Smooth muscle cell of the pulmonary artery (primary cell): ENCODE measurements at places on chromosomes 12 and 14. TPM values are rescaled to one million over a fixed set of nuclear protein-coding genes. Genes with fewer than 3 reads are reported as not detected.

Gene SLC24A4
- not detected in 2 replicates for total RNA-seq

Gene CARMIL3
- total RNA-seq = 0.17 TPM in 1 of 2 replicates, not detected in the other

Gene PRB2
- not detected in 2 replicates for total RNA-seq

Gene KLHDC1
- total RNA-seq = 3.4 and 4.0 TPM in 2 replicates

Gene AKAP5
- total RNA-seq = 0.20 and 0.56 TPM in 2 replicates

Gene PRIMA1
- total RNA-seq = not detected in 2 replicates

Gene DENND5B
- 10.9 TPM in 2 replicates for total RNA-seq

Gene NRXN3
- 1.4 and 2.9 TPM in 2 replicates for total RNA-seq

Gene TBX3
- 4.6 and 5.0 TPM in 2 replicates for total RNA-seq

Gene ZC3H10
- 5.3 and 5.5 TPM in 2 replicates for total RNA-seq

Gene NXPH4
- 28.2 and 49.1 TPM in 2 replicates for total RNA-seq

Gene CLEC4E
- total RNA-seq = not detected in 2 replicates

Gene NTF3
- 3.1 and 4.4 TPM in 2 replicates for total RNA-seq

Gene MANSC4
- not detected in 2 replicates for total RNA-seq

Gene C12orf43
- 13.7 and 14.0 TPM in 2 replicates for total RNA-seq

Gene NGB
- total RNA-seq = not detected in 2 replicates

Gene MANSC1
- total RNA-seq = 3.9 and 4.6 TPM in 2 replicates

Gene MMP17
- 2.6 and 7.8 TPM in 2 replicates for total RNA-seq

Gene PAWR
- 48.0 and 145 TPM in 2 replicates for total RNA-seq

Gene LTB4R
- 1.9 and 2.7 TPM in 2 replicates for total RNA-seq

Gene C12orf50
- total RNA-seq = not detected in 2 replicates

Gene BCL7A
- 6.6 and 7.1 TPM in 2 replicates for total RNA-seq

Gene KRT74
- total RNA-seq = not detected in 2 replicates

Gene SETD1B
- 4.8 and 5.6 TPM in 2 replicates for total RNA-seq

Gene LDHB
- 471 and 492 TPM in 2 replicates for total RNA-seq

Gene KCNC2
- not detected in 2 replicates for total RNA-seq

Gene GPX2
- total RNA-seq = not detected in 2 replicates

Gene C1QL4
- total RNA-seq = 0.07 TPM in 2 replicates

Gene XPOT
- total RNA-seq = 150 and 151 TPM in 2 replicates

Gene IL26
- 0.13 and 2.0 TPM in 2 replicates for total RNA-seq

Gene RNU4-1
- total RNA-seq = under 0.01 TPM in 1 of 2 replicates, not detected in the other

Gene GPRC5D
- total RNA-seq = 0.13 TPM in 1 of 2 replicates, not detected in the other

Gene AKAP6
- total RNA-seq = 10.1 and 47.7 TPM in 2 replicates

Gene VPS37B
- 11.0 and 17.6 TPM in 2 replicates for total RNA-seq

Gene DPF3
- 5.3 and 9.3 TPM in 2 replicates for total RNA-seq

Gene ALDH1L2
- total RNA-seq = 58.2 and 63.5 TPM in 2 replicates

Gene RBP5
- total RNA-seq = not detected in 2 replicates

Gene CLEC9A
- total RNA-seq = not detected in 2 replicates

Gene CLEC4C
- not detected in 2 replicates for total RNA-seq

Gene ZDHHC22
- total RNA-seq = not detected in 2 replicates

Gene BEST3
- total RNA-seq = not detected in 2 replicates

Gene MSRB3
- total RNA-seq = 91.8 and 103 TPM in 2 replicates

Gene L2HGDH
- 4.3 and 4.8 TPM in 2 replicates for total RNA-seq

Gene KLRD1
- 0.50 and 0.65 TPM in 2 replicates for total RNA-seq
